Stimulated activated naive CD4-positive, alpha-beta T cell (primary cell): ENCODE measurements at places on chromosomes 3 and 15.

DNA sequence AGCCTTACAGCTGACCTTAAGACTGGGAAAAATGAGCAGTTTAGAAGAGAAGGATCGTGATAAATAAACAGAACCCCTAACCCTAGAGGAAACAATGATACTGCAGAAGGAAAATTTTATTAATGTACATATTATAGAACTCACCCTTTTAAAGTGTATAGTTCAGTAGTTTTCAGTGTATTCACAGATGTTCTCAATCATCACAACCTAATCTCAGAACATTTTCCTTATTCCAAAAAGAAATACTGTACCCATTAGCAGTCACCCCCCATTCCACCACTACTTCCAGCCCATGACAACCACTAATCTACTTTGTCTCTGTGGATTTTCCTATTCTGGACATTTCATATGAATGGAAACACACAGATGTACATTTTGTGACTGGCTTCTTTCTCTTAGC, 90.2 kb upstream of the AGTR1 start:
- DNase-seq = no peak

GRCh38 chr15:53196242-53196641, 406.1 kb upstream of the ONECUT1 start:
- no peak for DNase-seq

DNA sequence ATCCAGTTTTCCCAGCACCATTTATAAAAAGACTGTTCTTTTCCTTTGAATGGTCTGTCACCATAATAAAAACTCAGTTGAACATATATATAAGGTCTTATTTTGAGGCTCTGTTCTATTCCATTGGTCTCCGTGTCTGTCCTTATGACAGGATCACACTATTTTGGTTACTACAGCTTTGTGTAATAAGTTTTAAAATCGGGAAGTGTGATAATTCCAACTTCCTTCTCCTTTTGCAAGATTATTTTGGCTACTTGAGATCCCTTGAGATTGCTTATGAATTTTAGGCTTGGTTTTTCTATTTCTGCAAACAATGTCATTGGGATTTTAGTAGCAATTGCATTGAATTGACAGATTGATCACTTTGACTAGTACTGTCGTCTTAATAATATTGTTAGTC, 35.7 kb downstream of the SACM1L start:
- no peak for DNase-seq

GRCh38 chr15:79310612-79310984, 314 bp upstream of the TMED3 start:
- DNase-seq = no peak

DNA sequence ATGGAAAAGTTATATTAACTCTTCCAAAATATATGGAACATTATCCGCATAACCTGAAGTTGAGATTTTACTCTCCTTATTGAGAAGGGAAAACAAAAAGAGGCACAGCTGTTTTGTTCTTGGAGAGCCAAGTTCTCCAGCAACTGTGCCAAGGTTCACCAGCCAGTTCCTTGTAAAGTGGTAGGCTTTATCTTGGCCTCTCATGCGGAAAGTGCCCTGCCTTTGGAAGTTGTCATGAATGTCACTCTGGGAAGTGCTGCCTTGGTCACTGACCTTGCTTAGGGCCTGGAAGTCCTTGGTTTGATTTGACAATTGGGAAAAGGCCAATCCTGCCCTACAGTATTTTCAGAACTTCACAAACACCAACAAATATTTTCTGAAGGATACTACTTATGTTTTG, 44.2 kb upstream of the THRB start:
- DNase-seq = no peak

GRCh38 chr15:88191812-88192165, 64.8 kb downstream of the NTRK3 start:
- no peak for DNase-seq

GRCh38 chr15:49382394-49382793, 40.6 kb upstream of the FGF7 start:
- DNase-seq = no peak

DNA sequence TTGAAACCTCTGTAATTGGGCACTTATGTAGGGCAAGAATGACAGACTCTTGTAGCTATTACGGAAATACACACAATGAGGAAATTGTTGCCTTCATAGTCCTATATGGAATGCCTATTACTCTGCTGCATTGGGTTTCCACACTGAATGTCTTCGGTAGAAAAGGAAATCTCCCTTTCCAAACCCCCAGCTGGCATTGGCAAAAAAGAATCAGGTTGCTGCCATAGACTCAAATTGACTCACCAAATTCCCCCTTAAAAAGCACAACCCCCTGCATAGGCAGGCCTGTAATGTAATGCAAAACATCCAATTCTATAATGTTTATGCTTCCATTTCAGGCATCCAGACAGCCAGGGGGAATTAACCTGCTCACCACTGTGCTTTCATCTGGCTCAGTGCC, 44.8 kb upstream of the NTRK3 start:
- DNase-seq = no peak

DNA sequence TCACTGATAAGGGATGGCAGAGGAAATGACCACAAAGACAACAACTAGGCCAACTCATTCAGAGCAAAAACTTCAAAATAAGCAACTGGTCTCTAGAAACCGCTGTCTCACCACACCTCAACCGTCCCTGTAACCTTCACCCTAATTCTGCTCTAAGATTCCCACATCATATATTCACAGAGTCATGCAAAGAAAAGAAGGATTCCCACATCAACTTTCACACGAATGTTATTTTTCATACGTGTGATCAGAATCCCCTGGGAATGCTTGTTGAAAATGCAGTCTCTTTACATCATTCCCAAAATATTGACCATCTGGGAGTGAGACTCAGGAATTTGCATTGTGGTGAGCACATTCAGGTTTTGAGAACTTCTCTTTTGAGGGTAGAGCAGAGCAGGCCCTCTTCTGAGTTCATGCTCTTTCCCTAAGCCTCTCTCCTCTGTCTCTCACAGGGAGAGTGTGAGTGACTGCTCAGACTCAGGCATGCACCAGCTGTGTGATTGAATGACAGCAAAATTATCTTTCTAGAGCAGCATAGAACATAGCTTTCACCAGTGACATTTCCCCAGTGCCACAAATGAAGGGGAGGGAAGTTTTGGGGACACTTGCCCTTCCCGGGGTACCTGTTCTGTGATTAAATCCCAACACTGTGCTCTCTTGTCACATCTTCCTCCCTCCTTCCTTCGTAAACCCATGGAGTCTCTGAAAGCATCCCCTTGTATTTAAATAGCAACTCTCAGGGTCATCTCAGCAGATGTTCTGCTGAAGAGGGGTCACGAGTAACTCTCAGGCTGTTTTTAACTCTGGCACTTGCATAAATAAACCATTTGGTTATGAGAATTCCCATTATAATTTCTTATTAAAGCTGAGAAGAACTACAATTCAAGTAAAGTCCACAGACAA, 170.9 kb downstream of the PLCL2 start:
- no peak for DNase-seq

- DNase-seq = no peak
Observed at GRCh38 chr15:99763827-99764226, 30.6 kb upstream of the LYSMD4 start.

GRCh38 chr15:70687482-70687881, 75.9 kb downstream of the UACA start:
- no peak for DNase-seq

DNA sequence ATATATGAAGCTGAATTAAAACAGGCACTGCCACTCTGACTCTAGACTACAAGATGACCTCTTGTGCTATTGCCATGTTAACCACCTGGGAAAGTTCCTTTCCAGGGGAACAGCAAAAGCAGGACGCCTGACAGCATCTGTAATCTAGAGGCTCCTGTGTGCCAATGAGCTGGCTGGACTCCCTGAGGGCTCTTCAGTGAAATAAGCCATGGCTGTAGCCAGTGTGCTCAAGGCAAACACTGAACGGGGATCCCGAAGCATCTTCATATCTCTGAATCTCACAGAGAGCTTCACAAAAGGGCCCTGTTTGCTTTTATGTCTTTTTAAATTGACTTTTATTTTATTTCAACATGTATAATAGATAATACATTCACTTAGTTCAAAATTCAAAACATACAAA, 57.2 kb downstream of the BFSP2 start:
- no peak for DNase-seq

DNA sequence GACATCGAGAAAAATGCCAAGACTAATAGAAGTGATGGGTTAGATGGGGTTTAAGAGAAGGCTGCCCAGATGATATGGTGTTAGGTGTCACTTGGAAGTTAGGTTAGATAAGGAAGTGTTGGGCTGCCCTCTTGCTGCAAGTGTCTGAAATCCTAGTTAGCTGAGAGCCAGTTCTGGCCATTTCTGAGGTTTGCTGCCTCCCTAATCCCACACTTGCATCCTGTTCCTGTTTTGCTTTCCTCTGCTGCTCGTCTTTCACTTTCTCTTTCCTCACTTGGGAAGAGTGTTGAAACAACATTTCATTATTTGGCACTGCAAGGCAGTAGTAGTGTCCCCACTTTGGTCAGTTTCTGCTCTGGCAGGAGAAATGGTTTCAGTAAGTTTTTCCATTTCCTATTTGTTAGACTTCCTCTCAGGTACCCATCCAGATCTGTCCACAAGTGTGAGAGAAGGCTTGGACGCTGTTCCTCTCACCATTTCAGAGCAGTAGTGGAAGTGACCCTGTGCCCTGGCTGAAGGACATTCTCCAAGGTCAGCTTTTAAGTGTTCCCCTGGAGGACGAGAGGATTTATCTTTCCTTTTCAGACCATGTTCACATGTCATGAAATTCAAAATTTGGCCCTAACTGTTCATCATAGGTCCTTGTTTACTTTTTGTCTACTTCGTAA, 93.3 kb downstream of the ADAMTSL3 start:
- DNase-seq = no peak

- no peak for DNase-seq
Observed at GRCh38 chr15:76964157-76964556, 30.8 kb upstream of the PSTPIP1 start.

- peak; percentile 0 for DNase-seq
Observed at GRCh38 chr15:44066211-44066827, 128.8 kb downstream of the FRMD5 start.

- DNase-seq = no peak
Observed at GRCh38 chr3:183210341-183210740, 42.7 kb upstream of the B3GNT5 start.

- DNase-seq = no peak
Observed at GRCh38 chr3:59867185-59868002, 817.6 kb upstream of the CFAP20DC start.

- no peak for DNase-seq
Observed at GRCh38 chr3:64575211-64575844, 112.5 kb downstream of the ADAMTS9 start.
